Fibroblast of skin of right quadriceps (primary cell): ENCODE measurements at places on chromosomes 1 and 21.

- no peak for DNase-seq
Measured at GRCh38 chr21:45577801-45578175, 35.5 kb upstream of the SLC19A1 start.

- no peak for DNase-seq
Measured at GRCh38 chr21:24705201-24705600, 902.1 kb downstream of the MRPL39 start.

DNA sequence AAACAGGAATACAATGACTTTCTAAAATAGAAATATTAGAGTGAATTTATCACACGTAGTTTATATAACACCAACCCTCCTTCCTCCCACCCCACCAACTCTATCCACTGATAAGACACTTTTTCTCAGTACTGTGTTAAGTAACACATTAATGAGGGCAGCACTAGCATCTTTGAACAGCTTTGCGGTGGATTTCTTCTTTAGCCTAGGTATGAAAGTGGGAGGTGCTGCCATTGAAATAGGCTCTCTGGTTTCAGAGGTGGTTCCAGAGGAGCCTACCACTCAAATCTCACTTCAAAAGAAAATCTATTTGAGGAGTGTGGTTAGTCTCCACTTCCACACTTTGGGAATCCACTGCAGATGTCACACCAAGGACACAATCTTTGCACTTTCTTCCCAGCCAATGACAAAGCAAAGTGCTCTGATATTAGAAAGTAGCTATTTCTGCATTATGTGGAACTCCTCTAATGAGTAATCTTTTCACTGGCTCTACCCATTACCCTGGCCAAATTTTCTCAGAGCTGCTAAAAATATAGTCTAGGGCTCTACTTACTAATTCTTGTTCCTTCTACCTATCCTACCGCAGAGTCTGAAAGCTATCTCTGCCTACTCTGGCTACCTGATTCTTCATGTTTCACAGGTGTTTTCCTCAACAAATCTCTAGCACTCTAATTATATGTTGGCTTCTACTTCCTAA, 1667.8 kb downstream of the MRPL39 start:
- no peak for DNase-seq

GRCh38 chr1:176701151-176701866, 238.3 kb downstream of the PAPPA2 start:
- no peak for DNase-seq

GRCh38 chr1:110050602-110051261, 16.3 kb downstream of the STRIP1 start:
- no peak for DNase-seq

GRCh38 chr1:42618866-42619265, 39.4 kb upstream of the PPIH start:
- no peak for DNase-seq

GRCh38 chr1:51859333-51859732, 19.2 kb downstream of the NRDC start:
- no peak for DNase-seq

DNA sequence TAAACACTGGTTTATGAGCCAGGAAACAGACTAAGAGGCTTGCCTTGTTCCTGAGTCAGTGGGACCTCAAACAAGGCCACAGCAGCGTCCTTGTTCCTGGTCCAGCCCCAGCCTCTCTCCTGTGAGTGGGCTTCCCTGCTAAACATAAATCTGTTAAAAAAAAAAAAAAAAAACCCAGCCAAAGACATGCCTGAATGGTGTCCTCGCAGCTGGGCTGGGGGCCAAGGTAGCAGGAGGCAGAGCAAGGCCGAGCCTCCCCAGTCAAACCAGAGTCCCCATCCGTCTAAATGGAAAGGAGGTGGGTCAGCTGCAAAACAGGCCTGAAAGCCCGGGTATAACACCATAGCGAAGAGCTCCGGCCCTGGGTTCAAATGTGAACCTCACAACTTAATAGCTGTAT, 18.1 kb upstream of the IFFO2 start:
- no peak for DNase-seq
